ENCODE measurements at places on chromosomes 16 and 17.

- no peak for DNase-seq
Observed at GRCh38 chr17:70871180-70871818, 702.0 kb downstream of the KCNJ2 start.

GRCh38 chr17:79917902-79918484, 78.8 kb upstream of the CBX4 start:
- DNase-seq, result no peak

- no peak for DNase-seq
Observed at GRCh38 chr17:1470071-1470754, 14.2 kb upstream of the CRK start.

- no peak for DNase-seq
Observed at GRCh38 chr17:40307740-40308239, 1.2 kb upstream of the RARA start.

- no peak for DNase-seq
Observed at GRCh38 chr16:71687861-71688260, 36.6 kb downstream of the PHLPP2 start.

GRCh38 chr17:74146196-74146595, 57.3 kb upstream of the RPL38 start:
- DNase-seq, result no peak

- no peak for DNase-seq
Observed at GRCh38 chr16:63789603-63790002, 1332.3 kb downstream of the CDH11 start.

DNA sequence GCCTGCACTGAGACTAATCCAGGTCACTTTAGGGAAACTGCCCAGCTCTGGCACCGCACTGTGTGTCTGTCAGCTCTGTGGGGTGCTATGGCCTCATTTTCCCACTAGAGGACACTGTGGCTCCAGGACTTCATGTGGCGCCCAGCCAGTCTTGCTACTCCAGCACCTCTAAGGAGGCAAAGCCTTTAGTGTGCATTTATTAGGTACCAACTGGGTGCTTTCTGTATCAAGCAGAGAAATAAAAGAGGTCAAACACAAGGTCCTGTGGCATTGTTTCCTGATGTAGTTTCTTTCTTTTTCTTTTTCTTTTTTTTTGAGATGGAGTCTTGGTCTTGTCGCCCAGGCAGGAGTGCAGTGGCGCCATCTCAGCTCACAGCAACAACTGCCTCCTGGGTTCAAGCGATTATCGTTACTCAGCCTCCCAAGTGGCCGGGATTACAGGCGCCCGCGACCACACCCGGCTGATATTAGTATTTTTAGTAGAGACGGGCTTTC, 12.5 kb upstream of the RHBDL3 start:
- peak; percentile 76 for DNase-seq

GRCh38 chr17:7241783-7242716, at the start of gene GABARAP:
Gene GABARAP (minus strand): TSS chr17:7242449. CDS start chr17:7242330, 119 bp downstream.
- peak; percentile 85 for DNase-seq

DNA sequence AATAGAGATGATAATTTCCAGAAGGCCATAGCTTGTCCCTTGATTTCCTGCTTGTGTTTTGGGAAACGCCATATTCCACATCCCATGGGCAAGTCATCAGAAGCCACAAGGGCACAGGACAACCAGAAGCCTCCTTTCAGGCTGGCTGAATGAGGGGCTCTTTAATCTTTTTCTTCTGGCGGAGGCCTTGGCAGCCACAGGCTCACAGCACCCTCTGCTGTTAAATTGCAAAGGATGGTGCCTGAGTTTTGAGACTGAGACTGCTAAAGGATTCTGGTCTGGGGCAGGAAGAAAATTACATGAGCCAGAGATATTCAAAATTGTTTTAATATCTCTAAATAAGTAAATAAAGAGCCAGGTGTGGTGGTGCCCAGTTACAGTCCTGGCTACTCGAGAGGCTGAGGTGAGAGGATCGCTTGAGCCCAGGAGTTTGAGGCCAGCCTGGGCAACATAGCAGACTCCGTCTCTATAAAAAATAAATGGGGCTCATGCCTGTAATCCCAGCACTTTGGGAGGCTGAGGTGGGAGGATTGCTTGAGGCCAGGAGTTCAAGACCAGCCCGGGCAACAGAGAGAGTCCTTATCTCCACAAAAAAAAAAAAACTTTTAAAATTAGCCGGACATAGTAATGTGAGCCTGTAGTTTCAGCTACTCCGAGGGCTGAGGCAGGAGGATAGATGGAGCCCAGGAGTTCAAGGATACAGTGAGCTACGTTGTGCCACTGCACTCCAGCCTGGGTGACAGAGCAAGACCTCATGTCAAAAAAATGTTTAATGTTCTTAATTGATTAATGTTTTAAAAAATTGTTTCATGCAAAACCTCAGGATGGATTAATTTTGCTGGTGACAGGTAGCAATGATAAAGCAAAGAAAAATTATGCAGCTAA, 26.3 kb downstream of the AARSD1 start:
- peak; percentile 57 for DNase-seq

DNA sequence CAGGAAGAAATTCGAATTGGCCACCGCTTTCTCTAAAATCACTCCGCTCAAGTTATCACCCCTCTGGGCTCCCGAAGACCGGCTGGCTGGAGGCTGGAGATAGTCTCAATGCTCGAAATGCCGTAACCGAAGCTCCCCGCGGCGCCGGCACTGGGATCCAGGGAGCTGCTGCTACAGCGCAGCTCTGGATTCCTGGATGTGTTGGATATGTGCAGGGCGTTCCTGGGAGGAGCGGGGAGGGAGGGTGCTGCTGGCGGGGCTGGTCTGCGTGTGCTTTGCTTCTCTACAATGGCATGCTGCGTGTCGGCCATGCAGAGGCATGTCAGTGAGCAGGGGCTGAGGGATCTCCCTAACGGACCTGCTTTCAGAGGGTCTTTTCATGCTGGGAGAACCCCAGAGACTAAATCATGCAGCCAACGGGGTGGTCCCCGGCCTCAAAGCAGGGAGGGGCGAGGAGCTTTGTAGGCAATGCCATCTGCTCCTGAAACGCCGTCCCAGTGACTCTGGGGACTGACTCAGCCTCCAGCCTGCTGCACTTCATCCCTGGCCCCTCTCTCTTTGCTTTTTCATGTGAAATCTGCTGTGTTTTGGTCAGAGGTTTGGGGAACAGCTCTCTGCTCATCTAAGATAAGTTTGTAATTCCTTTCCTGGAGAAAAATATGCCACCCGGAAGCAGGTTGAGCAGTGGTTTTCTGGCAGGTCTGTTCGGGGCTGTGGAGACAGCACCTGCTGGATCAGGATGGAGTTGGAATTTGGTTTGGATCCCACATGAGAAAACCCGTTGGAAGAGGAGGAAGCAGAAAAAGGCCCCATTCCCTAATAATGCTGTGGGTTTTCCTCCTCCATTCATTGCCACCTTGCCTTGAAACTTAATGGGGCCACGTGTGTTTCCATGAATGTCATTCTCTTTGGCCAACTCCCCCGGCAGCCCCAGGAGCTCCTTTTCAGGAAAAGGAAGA, 311.4 kb downstream of the SEC14L1 start:
- peak; percentile 80 for DNase-seq

DNA sequence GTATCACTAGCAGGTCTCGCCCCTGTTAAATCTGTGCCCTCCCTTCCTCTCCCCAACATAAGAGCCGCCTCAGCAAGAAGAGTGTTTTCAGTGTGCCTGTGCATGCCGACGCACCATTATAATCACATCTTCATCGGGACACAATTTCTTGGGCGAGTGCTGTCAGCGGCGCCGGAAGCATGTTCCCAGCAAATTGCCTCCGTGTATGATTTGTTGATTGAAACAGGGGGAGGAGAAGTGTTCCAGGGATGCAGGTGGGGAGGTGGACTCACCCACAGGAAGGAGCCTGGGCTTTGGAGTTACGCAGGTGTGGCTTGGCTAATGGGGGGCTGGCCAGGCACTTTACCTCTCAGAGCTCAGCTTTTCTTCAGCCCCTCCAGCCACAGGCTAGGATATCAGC, 53.6 kb downstream of the SPACA3 start:
- DNase-seq, result no peak

- DNase-seq, result no peak
Observed at GRCh38 chr17:49551221-49552069, 24.2 kb upstream of the NXPH3 start.

GRCh38 chr16:1635070-1635469, 22.9 kb downstream of the CRAMP1 start:
- no peak for DNase-seq

Measured in RWPE1 (cell line).